ENCODE measurements at places on chromosomes 2 and 18. TPM values are rescaled to one million over a fixed set of nuclear protein-coding genes. Genes with fewer than 3 reads are reported as not detected.

ELMOD3 gene
- 23.7 TPM for total RNA-seq

ATRAID gene
- total RNA-seq: 87.3 TPM

COPS8 gene
- total RNA-seq: 48.4 TPM

CRYGC gene
- total RNA-seq: not detected

CYRIA gene
- total RNA-seq: 2.3 TPM

CD207 gene
- not detected for total RNA-seq

FSIP2 gene
- total RNA-seq: 0.19 TPM

SPC25 gene
- 25.2 TPM for total RNA-seq

KCNG2 gene
- not detected for total RNA-seq

NAT8 gene
- total RNA-seq: not detected

SKOR2 gene
- 0.30 TPM for total RNA-seq

SIGLEC15 gene
- not detected for total RNA-seq

GNLY gene
- total RNA-seq: 143 TPM

FOSL2 gene
- 248 TPM for total RNA-seq

UGT1A10 gene
- total RNA-seq: not detected

CKAP2L gene
- total RNA-seq: 45.5 TPM

EMILIN1 gene
- total RNA-seq: 1.0 TPM

PSD4 gene
- 174 TPM for total RNA-seq

NT5C1B gene
- not detected for total RNA-seq

SCYGR2 gene
- total RNA-seq: not detected

LONRF2 gene
- total RNA-seq: 0.10 TPM

CPO gene
- total RNA-seq: 0.21 TPM

VIT gene
- total RNA-seq: not detected

CNRIP1 gene
- total RNA-seq: not detected

CLIP4 gene
- 25.2 TPM for total RNA-seq

SLC4A3 gene
- total RNA-seq: not detected

DYSF gene
- 0.77 TPM for total RNA-seq

BARD1 gene
- total RNA-seq: 31.1 TPM

CAVIN2 gene
- total RNA-seq: not detected

CNDP1 gene
- 0.16 TPM for total RNA-seq

RFX8 gene
- total RNA-seq: 1.4 TPM

FAHD2B gene
- 36.1 TPM for total RNA-seq

CHRND gene
- not detected for total RNA-seq

SLC5A7 gene
- total RNA-seq: not detected

PLGLB2 gene
- total RNA-seq: 1.9 TPM

IL36B gene
- not detected for total RNA-seq

UGT1A9 gene
- total RNA-seq: not detected

FSHR gene
- total RNA-seq: not detected

CHRNG gene
- not detected for total RNA-seq

CCDC85A gene
- total RNA-seq: not detected

Measured in activated T-cell treated with anti-CD3 and anti-CD28 coated beads, Interleukin-2, amount 50 U/mL, for 72 hours (primary cell).